ENCODE measurements at places on chromosomes 1 and 21. TPM values are rescaled to one million over a fixed set of nuclear protein-coding genes. Genes with fewer than 3 reads are reported as not detected.

GSTM1 gene
- total RNA-seq, result 34.7 TPM

CD1D gene
- 0.52 TPM for total RNA-seq

NCMAP gene
- total RNA-seq, result not detected

KAZN gene
- 1.2 TPM for total RNA-seq

KRTAP11-1 gene
- not detected for total RNA-seq

GBP4 gene
- total RNA-seq, result 62.1 TPM

IL22RA1 gene
- not detected for total RNA-seq

HOOK1 gene
- 2.7 TPM for total RNA-seq

COL6A2 gene
- 93.9 TPM for total RNA-seq

DIP2A gene
- total RNA-seq, result 166 TPM

TRMT13 gene
- 12.7 TPM for total RNA-seq

RGS1 gene
- 343 TPM for total RNA-seq

NTNG1 gene
- not detected for total RNA-seq

DNA sequence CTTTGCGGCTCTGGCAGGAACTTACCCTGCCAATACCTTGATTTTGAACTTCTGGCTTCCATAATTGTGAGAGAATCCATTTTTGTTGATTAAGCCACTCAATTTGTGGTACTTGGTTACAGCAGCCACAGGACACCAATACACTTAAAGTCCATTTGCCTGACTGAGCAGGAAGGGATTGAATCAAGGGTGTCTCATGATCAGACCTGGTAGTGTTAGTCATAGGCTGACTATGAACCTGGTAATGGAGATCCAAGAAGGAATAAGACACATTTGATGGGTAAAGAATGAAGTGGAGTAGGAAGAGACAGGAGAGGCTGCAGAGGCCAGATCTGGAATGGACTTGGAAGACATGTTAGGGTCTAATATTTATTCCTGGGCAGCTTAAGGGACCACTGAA lies 31.2 kb upstream of the MAP1LC3C start:
- no peak for DNase-seq

- no peak for DNase-seq
Observed at GRCh38 chr1:231499148-231499763, 29.2 kb upstream of the TSNAX start.

DNA sequence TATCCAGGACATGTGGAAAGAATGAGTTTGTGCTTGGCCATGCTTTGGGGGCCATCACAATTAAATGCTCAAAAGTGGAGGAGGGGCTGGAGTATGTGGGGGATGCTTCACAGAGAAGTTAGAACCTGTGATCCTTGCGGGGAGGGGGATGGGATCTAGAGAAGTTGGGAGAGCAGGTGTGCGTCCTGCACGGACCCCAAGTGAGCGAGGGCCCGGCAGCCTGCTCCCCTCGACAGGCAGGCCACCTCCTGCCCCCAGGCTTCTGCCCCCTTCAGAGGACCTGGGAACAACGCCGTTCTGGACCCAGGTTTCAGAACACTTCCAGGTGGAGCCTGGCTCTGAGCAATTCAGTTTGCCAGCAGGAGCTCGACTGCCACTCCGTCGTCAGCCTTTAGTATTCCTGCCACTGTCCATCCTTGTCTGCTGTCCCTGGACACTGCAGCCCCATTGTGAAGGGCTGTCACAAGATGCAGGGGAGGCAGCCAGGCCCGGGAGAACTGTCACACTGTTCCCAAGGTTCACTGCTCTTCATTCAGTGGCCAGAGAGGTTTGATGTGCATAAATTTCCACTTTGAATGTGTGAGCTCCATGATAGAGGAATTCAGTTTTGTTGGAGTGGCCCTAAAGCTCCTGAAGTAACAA lies 112.2 kb downstream of the DHRS3 start:
- no peak for DNase-seq

DNA sequence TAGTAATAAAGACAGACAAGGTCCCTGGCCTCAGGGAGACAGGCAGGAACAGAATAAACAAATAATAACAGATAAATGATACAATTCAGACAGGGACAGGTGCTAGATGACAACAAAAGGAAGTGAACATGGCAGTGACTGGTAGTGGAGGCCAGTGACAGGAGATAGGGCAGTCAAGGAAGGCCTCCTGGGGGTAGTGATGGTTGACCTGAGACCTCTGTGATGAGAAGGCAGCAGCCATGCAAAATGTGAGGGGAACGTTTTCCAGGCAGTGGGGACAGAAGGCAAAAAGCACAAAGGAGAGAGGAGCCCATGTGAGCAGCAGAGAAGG lies 18.5 kb downstream of the OPTC start:
- DNase-seq, result no peak

DNA sequence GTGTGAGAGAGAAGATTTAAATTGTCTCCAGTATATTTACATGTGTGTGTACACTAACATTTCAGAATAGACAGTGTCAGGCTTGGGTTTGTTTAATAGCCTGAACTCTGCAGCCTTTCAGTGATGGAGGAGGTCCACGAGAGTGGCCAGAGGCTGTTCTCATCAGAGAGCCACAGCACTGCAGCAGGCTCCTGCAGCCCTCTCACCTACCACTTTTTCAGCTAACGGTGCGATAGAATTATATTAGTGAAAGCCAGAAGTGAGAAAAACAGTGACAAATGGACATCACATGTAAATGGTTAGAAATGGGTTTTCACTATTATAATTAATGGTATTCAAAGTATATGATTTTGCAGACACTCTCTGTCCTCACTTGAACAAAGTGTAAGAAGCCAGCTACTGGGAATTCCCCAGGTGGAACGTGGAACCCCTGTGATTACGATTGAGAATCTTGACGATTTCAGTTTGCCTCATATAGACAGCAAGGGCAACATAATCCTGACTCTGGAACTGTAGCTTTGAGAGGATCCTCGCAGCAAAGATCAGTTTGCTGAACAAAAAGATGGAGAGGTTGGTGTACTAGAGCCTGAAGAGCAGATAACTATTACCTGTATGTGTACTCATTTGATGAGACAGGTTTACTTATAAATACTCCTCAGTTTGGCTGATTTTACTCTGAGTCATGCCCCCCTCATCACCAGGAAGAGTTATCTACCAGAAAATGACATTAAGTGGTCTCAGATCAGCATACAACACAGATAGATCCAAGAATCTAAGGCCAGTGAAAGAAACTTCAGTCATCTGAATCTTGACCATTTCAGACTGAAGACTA lies 31.4 kb downstream of the IFI16 start:
- peak; percentile 37 for DNase-seq

DNA sequence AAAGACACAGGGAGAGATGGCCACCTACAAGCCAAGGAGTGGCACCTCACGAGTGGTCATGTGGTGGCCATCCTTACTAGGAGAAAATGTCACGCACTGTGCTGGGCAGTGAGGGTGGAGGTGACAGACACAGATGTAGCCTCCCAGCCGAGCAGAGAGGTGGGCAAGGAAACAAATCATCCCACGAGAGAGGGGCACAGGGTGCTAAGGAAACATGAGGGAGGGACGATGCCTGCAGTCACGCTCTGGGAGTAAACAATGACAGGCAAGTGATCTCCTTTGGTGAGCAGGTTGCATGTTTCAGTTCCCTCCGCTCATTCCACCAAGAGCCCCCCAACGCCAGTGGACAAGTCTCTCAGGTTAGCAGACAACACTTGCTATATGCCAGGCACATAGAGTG lies 65.8 kb downstream of the CD247 start:
- no peak for DNase-seq

GRCh38 chr1:98920441-98921110 lies 84.1 kb downstream of the PLPPR5 start:
- DNase-seq, result no peak

DNA sequence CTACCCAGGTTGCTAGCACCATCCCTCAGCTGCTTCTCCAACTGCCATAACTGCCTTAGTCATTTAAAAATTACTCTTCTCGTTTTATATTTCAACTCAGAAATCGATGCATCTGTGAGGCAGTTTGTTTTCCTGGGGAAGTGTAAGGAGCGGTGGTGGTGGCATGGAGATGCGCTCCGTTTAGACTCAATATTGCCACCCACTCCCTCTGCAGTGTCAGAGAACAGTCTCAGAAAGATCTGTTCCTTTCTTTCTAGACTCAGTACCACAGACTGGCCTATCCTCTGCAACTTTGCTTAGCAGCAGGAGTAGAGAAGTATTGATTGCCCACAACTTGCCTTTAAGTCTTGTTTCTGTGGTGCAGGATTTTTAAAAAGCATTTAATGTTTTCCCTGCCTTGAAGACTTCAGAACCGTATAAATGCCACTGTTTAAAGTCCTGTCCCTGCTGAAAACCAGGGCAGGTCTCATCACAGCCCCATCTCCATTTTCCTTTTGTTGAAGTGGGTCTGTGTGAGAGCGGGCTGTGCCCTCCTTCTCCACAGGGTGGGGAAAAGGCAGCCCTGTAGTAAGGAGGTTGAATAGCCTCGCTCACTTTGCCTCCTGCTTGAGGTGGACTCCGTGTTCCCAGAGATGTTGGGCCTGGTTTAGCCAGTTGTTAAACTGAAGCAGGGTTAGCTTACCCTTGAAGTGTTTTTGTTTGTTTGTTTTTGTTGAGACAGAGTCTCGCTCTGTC lies 105.2 kb downstream of the NFIA start:
- no peak for DNase-seq

DNA sequence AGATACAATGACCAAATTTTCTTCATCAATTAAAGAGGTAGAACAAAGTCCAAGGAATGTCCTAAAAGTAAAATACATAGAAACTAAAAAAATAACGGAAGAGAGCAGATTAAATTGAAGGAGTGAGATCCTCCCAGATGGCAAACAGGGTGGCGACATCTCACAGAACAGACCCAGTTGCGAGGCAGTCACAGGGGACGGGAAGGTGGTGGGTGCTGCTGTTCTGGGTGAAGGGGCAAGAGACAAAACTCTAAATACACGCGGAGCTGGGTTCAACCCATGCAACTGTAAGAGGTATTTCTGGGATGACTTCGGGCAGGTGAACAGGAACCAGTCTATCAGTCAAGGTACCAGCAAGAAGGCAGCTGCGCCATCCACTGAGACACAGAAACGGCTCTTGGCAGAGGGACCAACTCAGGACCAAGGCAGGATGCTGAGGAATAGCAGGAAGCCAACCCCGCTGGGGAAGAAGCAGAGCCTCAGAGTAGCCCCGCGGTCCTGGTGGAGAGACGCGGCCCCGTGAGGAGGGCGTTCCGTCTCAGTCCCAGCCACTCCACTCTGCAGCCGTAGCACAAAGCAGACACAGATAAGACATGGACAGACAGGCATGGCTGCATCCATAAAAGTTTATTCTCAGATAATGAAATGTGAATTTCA lies 32.2 kb downstream of the WDR4 start:
- no peak for DNase-seq

GRCh38 chr21:36858320-36858957 lies 108.0 kb downstream of the HLCS start:
- no peak for DNase-seq

DNA sequence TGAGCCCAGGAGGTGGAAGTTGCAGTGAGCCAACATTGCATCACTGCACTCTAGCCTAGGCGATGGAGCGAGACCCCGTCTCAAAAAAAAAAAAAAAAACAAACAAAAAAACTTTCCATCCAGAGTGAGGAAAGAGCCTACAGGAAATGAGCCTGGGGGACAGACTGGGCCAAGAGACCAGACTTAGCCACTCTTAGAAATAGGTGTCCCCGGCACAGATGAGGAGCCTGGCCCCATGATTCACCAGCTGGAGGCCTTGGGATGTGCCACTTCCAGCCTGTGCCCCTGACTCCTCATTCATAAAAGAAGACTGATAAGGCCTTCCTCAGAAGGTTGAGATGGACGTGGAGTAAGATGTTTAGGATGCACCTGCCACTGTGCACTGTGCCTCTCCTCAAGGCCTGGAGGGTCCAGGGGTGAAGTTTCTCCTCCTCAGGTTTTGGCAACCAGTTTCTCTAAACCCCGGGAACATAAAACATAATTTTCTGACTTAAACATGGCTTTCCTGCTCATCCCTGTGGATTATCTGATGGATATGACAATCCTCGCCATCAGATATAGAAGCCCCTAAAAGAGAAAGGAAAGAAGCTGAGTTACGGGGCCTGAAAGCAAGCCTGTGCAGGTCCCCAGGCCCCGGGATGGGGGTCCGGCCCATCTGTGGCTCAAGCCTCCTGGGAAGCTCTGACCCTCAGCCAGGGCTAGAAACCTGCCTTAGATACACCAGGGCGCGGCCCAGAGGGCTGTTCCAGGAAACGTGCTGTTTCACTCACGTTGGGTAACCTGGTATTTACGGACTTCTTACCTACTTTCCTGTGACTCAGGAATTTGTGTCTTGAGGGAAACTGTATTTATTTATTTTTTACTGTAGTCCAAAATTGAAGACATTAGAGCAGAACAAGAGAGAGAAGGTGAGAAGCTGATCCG lies 26.0 kb downstream of the MX1 start:
- no peak for DNase-seq

DNA sequence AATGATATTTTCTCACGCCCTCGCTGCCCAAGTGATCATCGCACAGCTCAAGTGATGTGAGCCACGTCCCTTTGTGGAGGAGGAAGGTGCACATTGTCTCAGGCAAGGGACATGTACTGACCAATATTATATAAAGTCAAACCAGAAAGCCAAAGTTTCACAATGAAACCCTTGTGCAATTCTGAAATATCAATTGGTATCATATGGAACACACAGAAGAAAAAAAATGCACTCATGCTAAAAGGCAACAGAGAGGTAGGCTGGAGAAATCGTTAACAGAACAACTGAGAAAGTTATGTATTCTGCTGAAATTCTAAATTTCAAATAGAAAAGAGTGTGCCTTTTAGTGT lies 1.9 kb downstream of the JAM2 start:
- DNase-seq, result no peak

Data from natural killer cell (primary cell).